ENCODE measurements at places on chromosomes 6 and 20. TPM values are rescaled to one million over a fixed set of nuclear protein-coding genes. Genes with fewer than 3 reads are reported as not detected.

The NPEPL1 gene
- total RNA-seq = 21.6 TPM

The IL20RA gene
- 4.3 TPM for total RNA-seq

The PAX1 gene
- not detected for total RNA-seq

The CRISP2 gene
- total RNA-seq = not detected

The TCF15 gene
- total RNA-seq = not detected
